ENCODE measurements at places on chromosomes 3 and 15.

DNA sequence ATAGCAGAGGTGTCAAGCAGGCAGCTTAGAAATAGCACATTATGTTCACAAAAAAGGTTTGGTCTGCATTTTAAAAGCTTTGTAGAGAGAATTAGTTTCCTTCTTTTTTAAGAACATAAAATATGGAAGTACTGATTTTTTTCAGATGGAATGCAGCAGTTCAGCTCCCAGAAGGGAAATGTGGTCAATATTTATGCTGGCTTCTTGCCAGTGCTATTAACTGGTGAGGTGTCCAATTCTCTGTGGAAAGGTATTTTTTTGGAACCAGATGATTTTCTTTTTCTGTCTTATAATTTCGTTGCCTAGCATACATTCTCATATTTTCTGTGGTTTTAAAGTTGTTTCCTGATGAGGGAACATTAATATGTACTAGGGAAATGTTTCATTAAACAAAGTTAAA is 211.4 kb upstream of the ZNF385D start:
- no peak for DNase-seq

GRCh38 chr3:197286678-197287077 is 11.7 kb downstream of the DLG1 start:
- DNase-seq = no peak

DNA sequence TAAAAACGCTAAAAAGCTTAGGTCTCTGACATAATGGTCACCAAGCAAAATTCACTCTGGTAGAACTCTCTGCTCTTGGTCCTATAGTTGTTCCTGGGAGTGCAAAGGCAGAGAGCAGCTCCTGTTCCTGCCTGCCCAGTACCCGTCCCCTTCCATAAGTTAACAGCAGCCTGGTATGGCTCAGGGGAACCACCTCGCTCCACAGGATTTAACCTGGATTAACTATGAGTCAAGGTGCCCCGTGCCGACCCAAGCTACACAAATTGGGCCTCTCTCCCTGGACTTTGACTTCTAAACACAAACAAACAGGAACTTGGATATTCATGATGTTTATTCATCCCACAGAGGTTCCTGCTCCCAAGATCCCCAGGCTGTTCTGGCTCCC is 32.1 kb downstream of the SCAP start:
- peak; percentile 72 for DNase-seq

- peak; percentile 50 for DNase-seq
Observed at GRCh38 chr3:94036909-94037507, 8.6 kb upstream of the STX19 start.

DNA sequence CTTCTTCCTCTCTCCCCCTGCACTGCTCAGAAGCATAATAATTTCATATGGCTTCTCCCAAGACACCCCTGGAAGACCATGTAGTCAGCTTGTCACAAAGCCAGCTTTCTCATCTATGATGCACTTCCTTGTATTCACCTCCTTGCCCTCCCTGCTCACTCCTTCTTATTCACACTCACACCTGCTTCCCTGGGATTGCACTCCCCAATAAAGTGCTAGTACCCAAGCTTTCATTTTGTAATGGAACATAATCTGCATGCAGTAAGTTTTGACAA is 76.9 kb upstream of the FRMD4B start:
- no peak for DNase-seq

DNA sequence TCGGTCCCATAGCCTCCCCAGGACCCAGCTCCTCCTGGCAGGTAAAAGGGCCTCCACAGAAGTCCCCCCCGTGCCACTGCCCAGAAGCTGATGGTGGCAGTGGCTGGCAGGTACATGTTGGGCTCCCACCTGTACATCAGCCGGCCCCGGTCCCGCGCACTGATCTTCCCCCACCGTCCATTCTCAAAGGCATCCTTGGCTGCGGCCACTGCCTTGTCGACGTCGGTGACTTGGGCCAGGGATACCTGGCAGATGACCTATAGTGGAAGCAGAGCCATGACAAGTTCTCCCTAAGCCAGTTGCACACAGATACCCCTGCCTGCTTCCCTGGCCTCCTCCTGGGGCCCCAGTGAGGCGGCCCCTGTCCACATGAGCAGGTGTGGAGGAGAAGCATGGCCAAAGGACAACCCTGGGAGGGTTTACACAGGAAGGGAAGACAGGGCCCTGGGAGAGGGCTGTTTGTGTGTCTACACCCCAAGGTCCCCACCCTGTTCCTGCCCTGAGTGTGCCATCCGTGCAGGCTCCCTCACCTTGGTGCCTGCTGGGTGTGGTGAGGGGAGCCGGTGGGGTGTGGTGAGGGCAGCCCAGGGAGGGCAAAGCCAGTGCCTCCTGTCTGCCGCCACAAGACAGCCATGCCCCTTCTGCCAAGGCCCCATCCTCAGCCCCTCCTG is 44.8 kb downstream of the ALDH1L1 start:
- DNase-seq = no peak

- no peak for DNase-seq
Observed at GRCh38 chr3:127741690-127742089, 68.9 kb downstream of the ABTB1 start.

DNA sequence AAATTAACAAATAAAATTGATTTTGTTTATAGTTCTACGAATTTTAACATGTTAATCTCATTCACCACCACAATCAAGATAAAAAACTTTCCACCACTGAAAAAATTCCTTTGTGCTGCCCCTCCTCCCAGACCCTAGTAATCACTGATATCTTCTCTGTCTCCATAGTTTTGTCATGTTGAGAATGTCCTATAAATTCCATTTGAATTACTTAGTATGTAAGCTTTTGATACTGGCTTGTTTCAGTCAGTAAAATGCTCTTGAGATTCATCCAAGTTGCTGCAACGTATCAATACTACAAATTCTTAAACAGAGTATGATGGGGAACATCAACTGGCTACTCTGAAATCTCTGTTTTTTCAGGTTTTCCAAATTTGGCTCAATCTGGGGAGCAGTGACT is 129.6 kb downstream of the CTNNB1 start:
- DNase-seq = peak; percentile 25

- no peak for DNase-seq
Observed at GRCh38 chr3:42308651-42309050, 42.7 kb upstream of the CCK start.

DNA sequence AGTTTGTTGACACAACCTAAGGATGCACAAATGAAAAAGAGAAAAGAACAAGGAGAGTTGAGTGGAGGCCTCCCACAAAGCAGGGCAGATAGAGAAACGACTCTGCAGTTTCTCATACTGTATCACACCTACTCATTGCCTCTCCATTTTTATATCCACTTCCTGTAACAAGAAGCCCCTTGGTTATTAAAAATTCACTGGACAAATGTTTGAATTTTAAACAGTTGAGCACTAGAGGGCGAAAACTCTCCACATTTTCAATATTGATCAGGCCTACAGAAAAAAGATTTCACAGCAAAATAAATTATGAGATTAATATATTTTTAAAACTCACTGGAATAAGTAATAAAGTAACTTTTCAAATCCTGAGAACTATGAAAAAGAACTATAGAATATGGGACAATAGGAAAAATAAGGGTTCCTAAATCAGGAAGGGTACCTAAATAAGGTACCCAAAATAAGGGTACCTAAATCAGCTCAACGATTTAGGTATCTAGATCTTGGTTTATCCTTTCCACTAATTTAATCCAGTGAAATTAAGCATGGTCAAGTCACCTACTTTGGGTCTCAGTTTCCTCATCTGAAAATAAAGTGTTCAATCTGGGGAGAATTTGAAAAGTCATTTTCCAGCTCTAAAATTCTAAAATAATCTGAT is 47.0 kb upstream of the PPIB start:
- peak; percentile 55 for DNase-seq

DNA sequence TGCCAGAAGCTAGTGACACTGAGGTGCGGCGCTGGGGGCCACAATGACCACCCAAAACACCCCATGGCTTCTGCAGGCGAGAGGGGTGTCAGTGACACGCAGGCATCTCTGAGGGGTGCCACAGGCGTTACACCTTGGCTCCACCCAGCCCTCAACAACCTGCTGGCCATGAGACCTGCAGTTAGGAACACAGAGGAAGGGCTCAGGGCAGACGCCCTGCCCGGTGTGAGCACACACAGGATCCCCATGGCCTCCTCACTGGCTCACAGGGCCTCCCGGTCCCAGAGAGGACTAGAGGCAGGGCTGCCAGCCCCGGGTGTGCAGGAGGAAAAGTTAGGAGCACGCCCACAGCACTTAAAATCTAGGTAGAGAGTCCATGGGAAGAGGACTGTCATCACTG is 35.1 kb downstream of the CYFIP1 start:
- DNase-seq = no peak

GRCh38 chr3:9026320-9027045 is 63.2 kb upstream of the RAD18 start:
- no peak for DNase-seq

DNA sequence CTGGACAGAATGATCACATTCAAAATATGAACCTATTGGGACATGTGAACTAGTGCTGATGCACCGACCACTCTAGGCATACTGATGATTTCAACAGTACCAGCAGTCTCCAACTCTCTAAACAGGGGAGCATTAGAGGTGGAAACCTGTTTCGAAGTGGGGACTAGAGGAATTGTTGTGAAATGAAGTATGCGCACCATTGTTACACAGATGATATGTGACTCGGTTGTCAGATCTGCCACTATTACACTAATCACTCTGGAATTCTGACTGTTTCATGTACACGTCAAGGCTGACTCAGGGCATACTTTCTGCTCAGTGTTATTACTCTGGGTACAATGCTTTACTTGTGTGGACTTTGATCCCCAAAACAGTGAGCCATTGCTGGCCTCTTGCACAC is 198.2 kb upstream of the UBE2E2 start:
- DNase-seq = peak; percentile 78

DNA sequence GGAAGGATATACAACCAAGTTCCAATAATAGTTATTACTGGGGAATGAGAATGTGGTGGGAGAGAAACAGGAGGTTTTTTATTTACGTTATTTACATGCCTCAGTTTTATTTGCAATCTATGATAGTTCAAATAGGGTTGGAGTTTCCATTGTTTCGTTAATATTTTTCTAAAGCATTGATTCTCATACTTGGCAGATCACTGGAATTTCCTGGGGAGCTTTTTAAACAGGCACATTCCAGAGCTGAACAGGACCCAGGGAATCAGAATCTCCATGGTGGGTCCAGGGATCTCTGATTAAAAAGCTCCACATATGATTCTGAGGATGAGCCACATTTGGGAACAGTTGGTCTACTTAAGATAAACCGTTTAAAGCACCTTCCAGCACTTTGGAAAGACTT is 123.9 kb downstream of the IL20RB start:
- no peak for DNase-seq

- peak; percentile 33 for DNase-seq
Observed at GRCh38 chr3:196179380-196180308, 31.6 kb downstream of the ZDHHC19 start.

- DNase-seq = no peak
Observed at GRCh38 chr3:25817638-25818037, 27.7 kb downstream of the OXSM start.

GRCh38 chr3:5504135-5504534 is 316.6 kb downstream of the EDEM1 start:
- no peak for DNase-seq

DNA sequence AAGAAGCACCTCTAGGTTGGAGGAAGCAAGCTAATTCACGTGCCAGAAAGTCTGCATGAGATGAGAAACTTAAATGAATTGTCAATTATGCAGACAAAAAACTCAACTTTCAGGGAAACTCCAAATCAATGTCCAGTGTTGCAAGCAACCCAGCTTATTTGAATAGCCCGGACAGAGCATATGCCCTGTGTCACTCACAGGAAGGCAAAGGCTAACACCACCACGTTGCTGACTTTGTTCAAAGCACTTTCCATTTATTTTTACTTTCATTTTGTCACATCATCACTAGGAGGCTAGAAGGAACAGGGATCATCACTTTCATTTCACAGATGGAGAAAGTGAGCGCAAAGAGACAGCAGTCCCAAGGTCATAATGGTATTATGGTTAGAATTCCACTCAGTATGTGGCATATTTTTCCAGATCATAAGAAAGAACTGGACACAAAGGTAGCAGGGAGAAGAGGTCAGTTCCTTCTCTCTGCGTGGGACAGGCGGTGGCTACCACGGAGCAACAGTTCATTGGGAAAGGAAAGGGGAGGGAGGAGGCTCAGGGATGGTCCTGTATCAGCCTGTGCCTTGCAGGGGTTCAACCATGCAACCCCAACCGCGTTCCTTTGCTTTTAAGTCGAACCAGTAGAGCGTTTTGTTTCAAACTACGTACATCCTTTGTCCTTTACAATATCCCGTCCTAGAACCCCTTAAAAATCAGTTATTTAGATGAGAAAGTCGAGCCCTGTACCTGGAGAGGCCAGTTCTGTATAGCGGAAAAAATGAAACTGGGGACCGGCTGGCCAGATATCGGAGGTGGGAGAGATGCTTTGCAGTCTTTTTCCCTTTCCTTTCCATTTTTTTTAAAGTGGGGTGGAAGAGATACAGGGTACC is 1.1 kb downstream of the HEG1 start:
- DNase-seq = peak; percentile 56

- no peak for DNase-seq
Observed at GRCh38 chr3:43785551-43785950, 94.8 kb downstream of the ABHD5 start.

GRCh38 chr15:60052796-60053195 is 48.7 kb downstream of the FOXB1 start:
- no peak for DNase-seq

DNA sequence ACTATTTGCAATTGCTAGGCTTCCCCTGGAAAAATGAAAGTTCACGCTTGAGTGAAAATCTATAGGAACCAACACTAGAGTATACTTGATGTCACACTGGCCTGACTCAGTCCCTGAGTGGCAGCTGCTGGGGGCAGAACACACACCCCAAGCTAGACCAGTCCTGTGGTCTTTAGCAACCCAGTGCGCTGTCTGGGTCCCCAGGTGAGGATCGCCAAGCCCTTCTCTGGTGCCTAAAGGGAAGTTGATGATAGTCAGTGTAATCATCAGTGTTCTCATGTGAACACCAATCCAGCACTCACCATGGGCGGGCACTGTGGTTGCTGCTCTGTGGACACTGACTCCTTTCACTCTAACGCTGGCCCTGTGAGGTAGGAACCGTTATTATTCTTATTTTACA is 11.2 kb downstream of the ALDH1A3 start:
- no peak for DNase-seq

DNA sequence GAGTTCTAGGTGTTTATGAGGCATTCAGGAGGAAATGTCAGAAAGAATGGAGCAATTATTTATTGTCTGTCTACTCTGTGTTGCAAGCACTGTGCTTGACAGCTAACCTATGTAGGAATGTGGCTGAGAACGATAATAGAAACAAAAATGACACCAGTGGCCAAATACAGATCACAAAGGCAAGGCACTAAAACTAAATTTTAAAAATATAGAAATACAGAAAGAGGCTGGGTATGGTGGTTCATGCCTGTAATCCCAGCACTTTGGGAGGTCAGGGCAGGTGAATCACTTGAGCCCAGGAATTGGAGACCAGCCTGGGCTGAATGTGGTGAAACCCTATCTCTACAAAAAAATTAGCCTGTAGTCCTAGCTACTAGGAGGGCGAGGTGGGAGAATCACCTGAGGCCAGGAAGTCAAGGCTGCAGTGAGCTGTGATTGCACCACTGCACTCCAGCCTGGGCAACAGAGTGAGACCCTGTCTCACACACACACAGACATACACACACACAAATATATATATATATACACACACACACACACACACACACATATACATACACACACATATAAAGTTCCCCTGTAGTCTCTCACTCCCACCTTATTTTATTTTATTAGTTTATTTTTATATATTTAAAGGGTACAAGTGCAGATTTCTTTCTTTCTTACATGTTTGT is 6.0 kb downstream of the PRKCI start:
- peak; percentile 49 for DNase-seq

Measured in amniotic epithelial cell (primary cell).